ENCODE measurements at places on chromosomes 6 and 20. TPM values are rescaled to one million over a fixed set of nuclear protein-coding genes. Genes with fewer than 3 reads are reported as not detected.

GRCh38 chr6:25352285-25352684, 73.1 kb downstream of the CARMIL1 start:
- DNase-seq: no peak

DNA sequence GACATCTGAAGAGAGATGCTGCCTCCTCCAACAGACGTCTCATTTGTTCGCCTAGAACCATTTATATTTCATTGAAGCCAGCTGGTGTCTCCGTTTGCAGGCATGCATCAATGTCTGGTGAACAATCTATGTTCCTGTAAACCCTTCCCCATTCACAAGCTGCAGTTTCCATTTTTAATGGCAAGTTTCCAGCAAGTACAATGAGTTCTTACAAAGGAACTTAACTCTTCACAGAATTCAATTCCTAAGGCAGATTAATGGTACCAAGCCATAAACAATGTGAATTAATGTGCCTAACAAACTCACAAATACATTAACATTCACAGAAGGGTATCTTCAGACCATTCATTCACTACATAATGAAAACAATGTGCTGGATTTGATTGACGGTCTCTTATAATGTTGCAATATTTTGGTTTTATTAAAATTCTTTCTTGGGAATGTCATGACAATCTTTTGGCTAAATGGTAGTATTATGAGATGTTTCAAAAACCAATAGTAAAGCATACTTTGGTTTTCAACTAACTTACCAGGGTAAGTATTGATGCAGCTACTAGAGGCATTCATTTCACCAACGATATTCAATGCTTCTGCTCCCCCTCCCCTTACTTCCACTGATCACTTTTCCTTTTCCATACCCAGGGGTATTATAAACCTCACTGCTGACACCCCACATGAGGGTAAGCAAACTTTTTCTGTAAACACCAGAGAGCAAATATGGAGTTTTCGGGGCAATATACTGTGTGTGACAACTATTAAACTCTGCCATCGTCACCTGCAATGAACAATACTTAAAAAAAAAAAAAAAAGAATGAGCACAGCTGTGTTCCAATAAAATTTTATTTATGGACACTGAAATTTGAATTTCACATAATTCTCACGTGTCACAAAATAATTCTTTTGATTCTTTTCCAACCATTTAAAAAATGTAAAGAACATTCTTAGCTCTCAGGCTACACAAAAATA, 4.2 kb downstream of the AKIRIN2 start:
- DNase-seq: no peak

DNA sequence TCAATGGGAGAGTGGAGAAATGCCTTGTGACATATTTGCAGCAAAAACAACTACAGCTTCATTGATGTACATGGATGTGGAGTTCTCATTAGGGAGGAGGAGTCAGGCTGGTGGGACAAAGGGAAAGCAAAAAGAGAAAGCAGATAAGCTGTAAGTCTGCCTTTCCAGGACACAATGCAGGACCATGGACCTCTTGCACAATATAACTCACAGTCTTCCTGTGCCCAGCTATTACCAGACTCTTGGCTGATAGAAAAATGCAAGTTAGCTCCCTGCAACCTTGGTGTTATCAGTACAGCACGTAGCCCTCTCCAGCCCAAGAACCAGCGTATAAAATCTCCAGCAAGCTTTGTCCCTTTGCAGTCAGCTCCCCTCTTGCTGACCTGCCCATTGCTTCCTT, 232.3 kb downstream of the NFATC2 start:
- no peak for DNase-seq

Gene PLN
- total RNA-seq: not detected

- no peak for DNase-seq
These were observed 180.8 kb upstream of the CST7 start for GRCh38 chr20:24768201-24768636.

DNA sequence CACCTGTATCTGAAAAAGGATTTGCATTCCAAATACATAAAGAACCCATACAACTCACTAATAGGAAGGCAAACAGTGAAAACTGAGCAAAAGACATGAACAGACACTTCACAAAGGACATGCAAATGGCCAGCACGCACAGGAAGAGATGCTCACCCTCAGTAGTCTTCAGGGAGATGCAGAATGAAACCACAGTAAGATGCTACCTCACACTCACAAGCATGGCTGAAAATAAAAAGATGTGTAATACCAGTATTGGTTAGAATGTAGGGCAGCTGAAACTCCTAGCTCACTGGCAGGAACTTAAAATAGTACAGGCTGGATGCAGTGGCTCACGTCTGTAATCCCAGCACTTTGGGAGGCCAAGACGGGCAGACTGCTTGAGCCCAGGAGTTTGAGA, 64.6 kb downstream of the SNX5 start:
- no peak for DNase-seq

Gene LY6G5B
- 38.8 TPM for total RNA-seq

Gene FANCE
- 5.5 TPM for total RNA-seq

Gene DNAAF9
- total RNA-seq: 11.7 TPM

Gene MAS1
- total RNA-seq: not detected

DNA sequence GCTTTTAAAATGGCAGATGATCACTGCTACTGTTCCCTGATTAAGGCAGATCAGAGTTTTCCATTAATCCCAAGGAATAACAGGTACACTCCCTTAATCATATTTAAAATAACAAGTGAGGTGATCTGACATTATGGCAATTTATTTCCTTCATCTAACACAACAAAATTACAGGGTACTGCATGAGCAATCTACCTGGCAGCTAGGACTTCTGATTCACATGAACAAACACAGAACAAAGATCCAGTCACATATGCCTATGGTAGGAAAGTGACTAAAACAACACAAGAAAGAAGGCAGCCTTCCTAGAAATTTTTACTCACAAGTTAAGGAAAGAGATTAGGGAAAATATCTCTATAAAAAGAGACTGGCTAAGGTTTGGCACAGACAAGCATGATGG, 33.2 kb downstream of the MAP7 start:
- no peak for DNase-seq

GRCh38 chr6:105038259-105038658, 81.4 kb downstream of the LIN28B start:
- no peak for DNase-seq

Gene RCAN2
- total RNA-seq: not detected

Gene ZNF322
- total RNA-seq: 2.8 TPM

GRCh38 chr6:3534599-3534998, 77.7 kb upstream of the SLC22A23 start:
- no peak for DNase-seq

Gene HRH3
- not detected for total RNA-seq

Gene C6orf58
- total RNA-seq: not detected

- no peak for DNase-seq
These were observed 33.3 kb upstream of the NKAIN2 start for GRCh38 chr6:123770247-123770949.

- no peak for DNase-seq
These were observed 358.5 kb downstream of the ZFAND3 start for GRCh38 chr6:38177882-38178583.

DNA sequence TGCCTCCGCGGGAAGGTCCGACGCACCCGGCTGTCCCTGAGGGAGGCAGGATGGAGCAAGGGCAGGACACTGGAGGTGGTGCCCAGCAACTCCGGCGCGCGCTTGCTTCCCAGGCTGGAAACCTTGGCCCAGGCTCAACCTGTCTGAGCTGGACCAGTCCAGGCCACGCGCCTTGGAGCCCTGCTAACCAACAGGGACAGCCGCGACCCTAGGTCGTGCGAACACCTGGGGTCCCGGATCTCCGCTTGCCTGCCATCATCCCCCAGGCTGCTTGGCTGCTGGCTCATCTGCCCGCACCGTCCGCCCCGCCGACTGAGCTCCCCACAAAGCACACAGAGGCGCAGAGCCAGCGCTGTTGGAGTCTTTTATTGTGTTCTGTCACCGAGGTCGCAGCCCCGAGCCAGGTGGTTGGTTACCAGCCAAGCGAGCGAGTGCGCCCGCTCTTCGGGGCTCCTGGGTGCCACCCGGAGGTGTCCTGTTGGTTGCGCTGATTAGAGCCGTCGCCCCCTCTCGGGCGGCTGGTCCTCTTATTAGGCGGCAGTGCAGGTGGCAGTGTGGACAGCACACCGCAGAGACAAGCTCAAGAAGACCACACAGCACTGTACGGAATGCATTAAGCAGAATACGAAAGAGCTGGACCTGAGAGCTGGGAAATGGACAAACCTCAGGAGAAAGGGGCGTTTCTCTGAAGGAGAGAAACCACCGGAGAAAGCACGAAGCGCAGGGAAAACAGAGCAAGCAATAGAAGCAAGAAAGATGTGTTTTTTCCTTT, 3.8 kb downstream of the COL12A1 start:
- DNase-seq: no peak

GRCh38 chr6:50973464-50973863, 154.8 kb downstream of the TFAP2B start:
- DNase-seq: no peak

Gene HFE
- total RNA-seq: 2.6 TPM

GRCh38 chr6:168615837-168616236, 174.9 kb downstream of the SMOC2 start:
- DNase-seq: no peak

Gene NTSR1
- 0.37 TPM for total RNA-seq

DNA sequence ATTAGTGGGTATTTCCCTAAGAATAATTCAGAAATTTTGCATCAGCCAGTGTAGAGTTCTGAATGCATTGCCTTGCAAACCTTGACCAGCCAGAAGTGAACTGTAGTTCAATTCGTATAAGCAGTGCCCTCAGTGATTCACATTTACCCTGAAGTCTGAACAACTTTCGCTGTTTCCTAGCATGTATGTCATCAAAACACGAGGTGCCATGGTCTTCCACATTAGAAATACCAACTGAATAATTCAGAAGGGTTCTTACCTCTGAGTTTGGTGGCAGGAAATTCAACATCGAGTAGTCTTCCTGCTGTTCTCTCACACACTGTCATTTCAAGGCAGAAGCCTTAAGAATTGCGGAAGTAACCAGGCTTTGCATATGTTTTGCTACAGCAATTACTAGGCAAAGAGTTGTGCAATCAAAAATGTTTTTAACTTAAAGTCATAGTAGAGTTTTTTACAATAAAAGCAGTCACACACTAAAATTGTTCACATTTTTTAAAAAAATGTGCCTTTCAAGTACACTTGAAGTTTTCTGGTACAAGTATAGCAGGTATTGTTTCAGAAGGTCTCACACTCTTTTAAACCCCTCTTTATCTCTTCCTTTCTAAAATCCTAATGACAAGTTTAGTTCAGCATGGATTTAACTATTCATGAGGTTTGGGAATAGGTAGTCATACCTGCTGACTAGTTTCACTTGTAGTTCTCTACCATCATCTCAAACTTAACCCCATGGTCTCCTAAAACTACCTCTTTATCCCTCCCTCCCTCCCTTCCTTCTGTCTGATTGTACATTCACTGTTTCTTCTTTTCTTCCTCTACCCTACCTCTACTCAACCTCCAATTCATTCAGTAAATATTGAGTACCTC, 118.3 kb downstream of the STXBP5 start:
- DNase-seq: peak; percentile 84

- no peak for DNase-seq
These were observed 14.1 kb downstream of the TGIF2 start for GRCh38 chr20:36587388-36588070.

GRCh38 chr6:36539814-36540568, 7.3 kb downstream of the STK38 start:
- no peak for DNase-seq

Gene SIRPA
- total RNA-seq: not detected

DNA sequence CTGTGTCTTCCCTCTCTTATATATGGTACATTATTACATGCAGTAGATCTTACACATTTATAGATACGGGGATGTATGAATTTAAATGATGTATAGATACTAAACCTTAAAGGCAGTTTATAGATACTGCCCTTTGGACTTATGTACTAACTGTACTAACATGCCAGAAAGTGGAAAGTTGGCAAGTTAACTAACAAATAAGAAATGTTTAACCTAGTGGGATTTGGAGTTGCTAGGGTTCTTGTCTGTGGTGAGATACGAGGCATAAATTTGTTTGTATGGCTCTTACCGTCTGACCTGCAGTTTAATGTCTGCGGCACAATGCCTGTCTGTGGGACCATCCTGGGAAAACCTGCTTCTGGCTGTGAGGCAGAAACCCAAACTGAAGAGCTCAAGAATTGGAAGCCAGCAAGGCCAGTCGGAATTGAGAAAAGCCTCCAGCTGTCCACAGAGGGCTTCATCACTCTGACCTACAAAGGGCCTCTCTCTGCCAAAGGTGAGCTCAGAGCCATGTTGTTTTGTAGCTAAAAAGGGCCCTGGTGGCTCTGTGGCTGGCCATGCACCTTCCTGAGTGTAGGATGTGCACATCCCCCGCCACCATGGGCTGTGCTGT, 62.9 kb upstream of the SLC22A1 start:
- DNase-seq: no peak

GRCh38 chr6:113636357-113636824, 220.8 kb upstream of the MARCKS start:
- no peak for DNase-seq

GRCh38 chr6:8017276-8017701, 46.9 kb downstream of the BLOC1S5 start:
- DNase-seq: peak; percentile 6

Gene OR2H2
- total RNA-seq: not detected

GRCh38 chr20:6169251-6169650, 46.4 kb upstream of the FERMT1 start:
- no peak for DNase-seq

DNA sequence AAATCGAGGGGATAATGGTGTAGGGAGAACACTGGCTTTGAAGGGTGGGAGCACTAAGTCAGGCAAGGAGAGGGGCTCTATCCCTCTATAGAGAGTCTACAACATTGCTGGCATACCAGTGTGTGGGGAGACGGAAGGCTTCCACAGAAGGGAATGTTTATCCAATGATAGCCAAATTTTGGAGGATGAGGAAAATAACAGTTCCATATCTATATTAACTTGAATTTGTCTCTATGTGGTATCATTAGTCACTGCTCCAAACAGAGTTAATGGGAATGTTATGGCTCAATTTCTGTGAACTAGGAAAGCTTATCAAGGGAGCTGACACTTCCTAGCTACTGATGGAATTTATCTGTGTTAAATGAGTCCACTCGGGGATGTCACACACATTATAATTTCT, 208.9 kb upstream of the PHACTR1 start:
- no peak for DNase-seq

- no peak for DNase-seq
These were observed 17.2 kb downstream of the MICA start for GRCh38 chr6:31420546-31420945.

DNA sequence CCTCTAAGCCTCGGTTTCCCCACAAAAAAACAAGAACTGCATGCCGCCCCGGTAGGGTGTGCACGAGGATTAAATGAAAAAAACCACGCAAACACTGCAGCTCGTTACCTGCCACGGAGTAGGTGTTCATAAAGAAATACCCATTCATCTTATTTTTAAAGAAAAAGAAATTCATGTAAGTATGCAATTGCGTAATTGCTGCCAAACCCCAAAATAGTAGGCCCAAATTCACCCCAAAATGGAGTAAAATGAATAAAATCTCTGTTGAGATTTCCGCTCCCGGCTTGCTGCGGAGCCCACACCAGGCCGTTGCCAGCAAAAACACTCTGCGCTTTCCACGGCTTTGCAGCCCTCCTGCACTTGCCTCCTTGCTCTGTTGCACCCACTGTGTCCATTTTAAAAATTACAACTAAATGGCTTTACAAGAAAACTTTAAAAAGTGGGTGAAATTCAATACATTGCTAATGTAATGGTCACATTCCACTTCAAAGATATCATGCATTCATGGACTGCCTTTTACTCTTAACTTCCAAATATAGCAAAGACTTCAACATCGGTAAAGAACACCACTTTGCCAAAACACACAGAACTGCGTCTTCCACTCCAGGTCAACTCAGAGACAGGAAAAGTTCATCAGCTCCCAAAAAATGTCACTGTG, 125.0 kb downstream of the ZMYND8 start:
- no peak for DNase-seq

Gene RRAGD
- total RNA-seq: 1.7 TPM
